ENCODE measurements at places on chromosomes 11 and 22.

- no peak for DNase-seq
Observed at GRCh38 chr22:49608228-49608627, 219.4 kb downstream of the BRD1 start.

- no peak for DNase-seq
Observed at GRCh38 chr22:46508491-46508999, 28.9 kb downstream of the CELSR1 start.

DNA sequence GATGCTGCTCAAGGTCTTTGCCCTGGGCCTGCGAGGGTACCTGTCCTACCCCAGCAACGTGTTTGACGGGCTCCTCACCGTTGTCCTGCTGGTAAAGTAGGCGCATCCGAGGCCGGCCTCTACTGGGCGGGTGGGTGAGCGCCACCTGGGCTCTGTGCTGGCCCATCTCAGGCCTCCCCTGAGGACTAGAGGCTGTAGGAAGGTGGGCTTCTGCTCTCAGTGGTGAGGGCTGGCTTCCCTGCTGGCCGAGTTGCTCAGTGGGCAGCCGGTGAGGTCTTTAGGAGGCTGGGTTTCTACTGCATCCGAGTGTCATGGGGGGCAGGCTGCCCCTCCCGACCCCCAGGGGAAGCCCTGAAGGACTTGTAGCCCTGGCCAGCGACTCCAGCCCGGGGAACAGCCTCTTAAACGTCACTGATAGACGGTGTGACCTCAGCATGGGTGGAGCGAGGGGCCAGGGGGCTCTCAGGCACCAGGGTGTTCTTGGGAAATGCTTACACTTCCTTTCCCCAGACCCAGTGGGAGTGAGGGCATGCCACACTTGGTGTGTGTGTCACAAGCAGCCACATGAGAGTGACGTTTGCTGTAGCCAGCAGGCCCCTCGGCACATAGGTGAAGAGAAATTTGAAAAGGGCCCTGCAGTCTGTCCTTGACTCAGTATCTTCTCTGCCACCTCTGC is 30.3 kb downstream of the TPCN2 start:
- no peak for DNase-seq

DNA sequence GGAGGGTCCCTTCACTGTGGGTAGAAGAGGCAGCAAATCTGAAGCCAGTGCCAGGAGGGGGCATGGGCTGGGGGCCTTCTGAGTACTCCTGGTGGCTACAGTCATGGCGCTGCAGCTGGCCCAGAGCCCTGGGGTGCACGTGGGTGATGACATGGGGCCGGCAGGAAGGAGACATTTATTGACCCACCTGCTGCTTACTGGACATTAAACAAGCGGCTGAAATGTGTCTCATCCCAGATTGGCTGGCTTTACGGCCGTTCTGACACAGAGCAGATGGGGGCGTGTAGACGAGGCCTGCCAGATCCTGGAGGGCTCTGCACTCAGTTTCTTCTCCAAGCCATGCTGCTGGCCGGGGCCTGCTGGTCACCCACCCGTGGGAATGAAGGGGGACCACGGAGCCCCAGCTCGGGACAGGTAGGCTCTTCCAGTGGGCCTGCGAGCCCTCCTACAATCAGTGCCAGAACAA is 906.9 kb downstream of the BRD1 start:
- DNase-seq: no peak

- no peak for DNase-seq
Observed at GRCh38 chr11:57279116-57279515, 42.1 kb upstream of the APLNR start.

- DNase-seq: no peak
Observed at GRCh38 chr11:87076260-87076783, 38.6 kb downstream of the TMEM135 start.

DNA sequence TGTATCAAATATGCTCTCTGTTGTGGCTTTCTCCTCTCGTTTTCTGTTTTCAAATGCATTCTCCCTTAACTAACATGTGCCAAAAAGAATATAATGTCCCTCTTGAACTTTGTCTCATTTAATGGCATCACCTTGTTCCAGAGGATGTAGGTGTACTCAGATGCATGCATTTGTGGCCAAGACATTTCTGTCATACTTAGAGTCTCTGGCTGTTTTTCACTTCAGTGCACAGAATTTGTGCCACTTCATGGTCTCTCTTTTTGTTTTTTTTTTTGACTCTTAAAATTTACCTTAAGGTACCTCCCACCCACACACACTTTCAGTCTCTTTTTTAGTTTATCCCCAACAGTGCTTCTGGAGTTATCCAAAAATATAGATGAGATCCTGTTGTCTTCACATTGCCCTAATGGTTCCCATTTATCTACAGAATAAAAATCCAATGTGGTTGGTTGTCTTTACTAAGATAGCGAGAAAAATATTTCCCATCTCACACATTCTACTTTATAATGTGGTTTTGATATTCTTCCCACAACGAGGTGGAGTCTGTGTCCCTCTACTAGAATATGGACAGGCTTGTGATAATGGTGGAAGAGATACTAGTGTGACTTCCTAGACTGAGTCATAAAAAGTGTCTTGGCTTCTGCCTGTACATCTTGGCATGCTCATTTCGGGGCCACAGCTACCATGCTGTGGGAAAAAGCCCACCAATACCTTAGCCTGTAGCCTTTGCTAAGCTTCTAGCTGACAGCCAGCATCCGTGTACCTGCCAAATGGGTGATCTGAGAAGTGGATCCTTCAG is 125.8 kb downstream of the DDX10 start:
- DNase-seq: no peak

GRCh38 chr22:29983296-29983917 is 96.9 kb upstream of the HORMAD2 start:
- DNase-seq: no peak

GRCh38 chr22:45240810-45241631 is at the start of gene KIAA0930:
TSS of gene KIAA0930 (minus strand) at chr22:45240894. CDS start at chr22:45240703, 191 bp downstream.
- DNase-seq: peak; percentile 32

- DNase-seq: no peak
Observed at GRCh38 chr11:77470504-77470903, 3.4 kb downstream of the PAK1 start.

GRCh38 chr11:86863476-86863875 is 63.1 kb downstream of the PRSS23 start:
- no peak for DNase-seq

DNA sequence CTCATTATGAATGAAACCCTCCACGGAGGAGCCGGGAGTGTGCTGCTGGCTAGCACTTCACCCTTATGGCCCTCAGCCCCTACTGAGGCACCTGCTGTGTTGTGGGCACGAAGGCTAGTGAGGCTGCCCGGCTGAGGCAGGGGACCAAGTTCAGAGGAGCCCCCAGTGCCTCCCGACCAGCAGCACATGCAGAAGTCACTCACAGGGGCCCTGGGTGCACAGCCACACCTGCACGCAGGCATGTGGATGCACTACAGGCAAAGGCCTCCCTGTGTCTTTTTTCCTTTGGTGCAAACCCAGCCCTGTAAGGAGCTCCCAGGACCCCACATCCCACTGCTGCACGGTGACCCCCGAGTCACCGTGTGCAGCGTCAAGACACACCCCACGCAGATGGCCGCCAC is 261.5 kb downstream of the BRD1 start:
- DNase-seq: no peak

GRCh38 chr22:17087498-17088131 is 2.8 kb downstream of the IL17RA start:
- no peak for DNase-seq

DNA sequence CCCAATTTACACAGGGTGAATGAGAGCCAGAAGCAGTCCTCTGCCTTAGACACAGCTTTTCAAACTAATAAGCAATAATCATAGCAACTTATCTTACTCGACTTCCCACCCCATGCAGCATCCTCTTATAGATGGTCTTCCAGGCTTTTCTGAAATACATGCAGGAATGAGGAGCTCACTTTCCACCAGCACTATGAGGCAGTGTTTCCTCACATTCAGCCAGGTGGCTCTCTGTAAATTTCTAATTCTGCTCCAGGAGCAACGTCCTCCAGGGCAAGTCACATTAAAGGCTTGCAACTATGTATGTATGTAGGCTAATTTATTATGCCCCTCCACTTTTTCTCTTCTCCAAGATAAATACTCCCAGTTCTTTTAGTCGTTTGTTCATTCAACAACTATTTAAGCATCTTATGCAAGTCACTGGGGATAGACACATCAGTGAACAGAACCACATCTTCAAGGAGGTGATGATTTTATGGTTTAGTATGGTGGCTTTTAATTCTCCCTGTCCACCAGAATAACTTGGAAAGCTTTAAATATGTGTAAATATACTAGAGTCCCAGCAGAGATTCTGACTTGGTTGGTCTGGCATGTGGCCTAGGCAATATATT is 59.9 kb downstream of the PAK1 start:
- DNase-seq: no peak

- no peak for DNase-seq
Observed at GRCh38 chr11:64410404-64410734, 51.4 kb downstream of the RPS6KA4 start.

- peak; percentile 92 for DNase-seq
Observed at GRCh38 chr11:75969626-75970308, 154.8 kb downstream of the UVRAG start.

- DNase-seq: no peak
Observed at GRCh38 chr11:133966921-133967598, 10.3 kb upstream of the IGSF9B start.

- no peak for DNase-seq
Observed at GRCh38 chr22:43733138-43733537, 79.0 kb downstream of the EFCAB6 start.

- no peak for DNase-seq
Observed at GRCh38 chr22:38213319-38213989, 11.7 kb downstream of the MAFF start.

GRCh38 chr11:132062541-132062940 is 692.1 kb downstream of the NTM start:
- DNase-seq: no peak

- DNase-seq: no peak
Observed at GRCh38 chr11:101584655-101585054, 848 bp upstream of the TRPC6 start.

DNA sequence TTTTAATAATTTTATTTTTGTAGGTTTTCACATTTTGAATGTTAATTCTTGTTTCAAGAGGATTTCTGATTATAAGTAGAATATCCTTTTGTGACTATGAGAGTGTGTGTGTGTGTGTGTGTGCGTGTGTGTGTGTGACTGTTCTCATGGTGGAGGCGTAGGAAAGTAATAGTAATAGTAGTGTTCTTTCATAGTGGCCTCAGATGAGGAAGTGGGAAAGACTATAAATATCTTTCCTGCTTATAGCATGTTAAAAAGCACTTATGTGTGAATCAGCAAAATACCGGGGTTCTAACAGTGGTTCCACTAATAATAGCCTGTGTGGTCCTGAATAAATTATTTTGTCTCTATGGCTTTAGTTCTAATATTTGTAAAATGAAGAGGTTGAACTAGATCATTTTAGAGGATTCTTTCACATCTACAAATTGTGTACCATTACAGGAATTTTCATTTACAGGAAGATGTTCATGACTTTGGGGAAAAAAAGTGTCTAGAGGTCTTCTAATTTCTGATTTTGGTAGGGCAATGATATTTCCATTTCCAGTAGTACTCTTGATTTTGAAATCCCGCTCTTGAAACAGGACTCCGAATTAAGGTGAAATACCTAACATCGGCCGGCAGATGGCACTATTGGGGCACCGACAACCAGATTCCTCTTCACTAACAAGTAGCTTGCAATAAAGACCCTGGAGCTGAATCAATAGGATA is 29.9 kb upstream of the OR10G7 start:
- DNase-seq: peak; percentile 43

GRCh38 chr11:128244871-128245270 is 342.5 kb downstream of the ETS1 start:
- DNase-seq: no peak

- peak; percentile 56 for DNase-seq
Observed at GRCh38 chr22:39814899-39815298, 78.7 kb downstream of the ENTHD1 start.

GRCh38 chr11:126378763-126379162 is 23.3 kb downstream of the ST3GAL4 start:
- DNase-seq: no peak

DNA sequence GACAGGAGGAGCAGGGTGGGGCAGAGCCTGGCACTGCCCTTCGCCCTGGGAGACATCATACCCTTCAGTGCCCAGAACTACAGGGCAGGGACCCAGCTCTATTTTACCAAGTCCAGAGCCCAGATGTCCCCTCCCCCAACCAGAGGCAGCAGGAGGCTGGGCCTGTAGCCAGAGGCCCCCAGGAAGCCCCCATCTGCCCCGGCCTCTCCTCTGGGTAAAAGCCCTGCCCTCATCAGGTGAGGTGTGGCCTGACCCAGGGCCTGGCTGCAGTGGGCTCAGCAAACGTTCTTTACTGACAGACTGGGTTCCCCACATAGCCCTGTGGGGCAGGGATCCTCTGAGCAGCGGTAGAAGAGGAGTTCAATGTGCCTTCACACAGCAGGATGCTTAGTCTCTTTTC is 51.8 kb upstream of the SLC22A12 start:
- DNase-seq: no peak

DNA sequence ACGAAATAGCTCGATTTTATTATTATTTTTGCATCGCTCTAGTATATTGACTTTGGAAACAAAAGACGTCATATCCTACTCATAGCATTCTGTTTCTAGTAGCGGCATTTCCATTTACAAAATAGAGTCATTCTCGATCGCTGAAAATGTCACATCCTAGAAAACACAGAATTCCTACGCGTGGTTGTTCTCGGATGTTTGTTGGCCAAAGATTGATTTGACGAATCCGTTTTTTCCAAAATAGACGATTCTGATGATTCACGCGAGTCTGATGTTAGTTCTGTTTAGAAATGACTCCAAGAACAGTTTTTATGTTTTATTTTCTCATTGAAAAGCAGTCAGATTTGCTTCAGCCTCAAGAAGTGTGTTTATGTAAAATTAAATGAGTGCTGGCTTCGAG is 47.6 kb downstream of the SMIM38 start:
- DNase-seq: no peak

DNA sequence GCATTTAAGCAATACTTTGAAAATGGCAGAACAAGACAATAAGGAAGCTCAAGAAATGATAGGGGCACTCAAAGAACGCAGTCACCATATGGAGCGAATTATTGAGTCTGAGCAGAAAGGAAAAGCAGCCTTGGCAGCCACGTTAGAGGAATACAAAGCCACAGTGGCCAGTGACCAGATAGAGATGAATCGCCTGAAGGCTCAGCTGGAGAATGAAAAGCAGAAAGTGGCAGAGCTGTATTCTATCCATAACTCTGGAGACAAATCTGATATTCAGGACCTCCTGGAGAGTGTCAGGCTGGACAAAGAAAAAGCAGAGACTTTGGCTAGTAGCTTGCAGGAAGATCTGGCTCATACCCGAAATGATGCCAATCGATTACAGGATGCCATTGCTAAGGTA is 51.9 kb downstream of the SPECC1L start:
- DNase-seq: no peak

GRCh38 chr22:32717337-32718240 is 83.9 kb upstream of the TIMP3 start:
- DNase-seq: no peak

- no peak for DNase-seq
Observed at GRCh38 chr11:125401746-125402145, 94.3 kb downstream of the FEZ1 start.

Measured in HS-5 (cell line).